ENCODE measurements at places on chromosomes 1 and 21.

GRCh38 chr1:244952940-244953339 is 88.6 kb upstream of the HNRNPU start:
- DNase-seq, result no peak

- peak; percentile 37 for DNase-seq
These were observed 108.9 kb downstream of the CRYAA start for GRCh38 chr21:43277481-43278351.

DNA sequence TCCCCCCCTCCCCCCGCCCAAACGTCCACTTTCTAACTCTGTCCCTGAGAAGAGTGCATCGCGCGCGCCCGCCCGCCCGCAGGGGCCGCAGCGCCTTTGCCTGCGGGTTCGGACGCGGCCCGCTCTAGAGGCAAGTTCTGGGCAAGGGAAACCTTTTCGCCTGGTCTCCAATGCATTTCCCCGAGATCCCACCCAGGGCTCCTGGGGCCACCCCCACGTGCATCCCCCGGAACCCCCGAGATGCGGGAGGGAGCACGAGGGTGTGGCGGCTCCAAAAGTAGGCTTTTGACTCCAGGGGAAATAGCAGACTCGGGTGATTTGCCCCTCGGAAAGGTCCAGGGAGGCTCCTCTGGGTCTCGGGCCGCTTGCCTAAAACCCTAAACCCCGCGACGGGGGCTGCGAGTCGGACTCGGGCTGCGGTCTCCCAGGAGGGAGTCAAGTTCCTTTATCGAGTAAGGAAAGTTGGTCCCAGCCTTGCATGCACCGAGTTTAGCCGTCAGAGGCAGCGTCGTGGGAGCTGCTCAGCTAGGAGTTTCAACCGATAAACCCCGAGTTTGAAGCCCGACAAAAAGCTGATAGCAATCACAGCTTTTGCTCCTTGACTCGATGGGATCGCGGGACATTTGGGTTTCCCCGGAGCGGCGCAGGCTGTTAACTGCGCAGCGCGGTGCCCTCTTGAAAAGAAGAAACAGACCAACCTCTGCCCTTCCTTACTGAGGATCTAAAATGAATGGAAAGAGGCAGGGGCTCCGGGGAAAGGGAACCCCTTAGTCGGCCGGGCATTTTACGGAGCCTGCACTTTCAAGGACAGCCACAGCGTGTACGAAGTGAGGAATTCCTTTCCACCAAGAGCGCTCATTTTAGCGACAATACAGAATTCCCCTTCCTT is 158.1 kb downstream of the RUNX1 start:
- DNase-seq, result no peak

- no peak for DNase-seq
These were observed 25.2 kb downstream of the ACKR1 start for GRCh38 chr1:159229896-159230295.

DNA sequence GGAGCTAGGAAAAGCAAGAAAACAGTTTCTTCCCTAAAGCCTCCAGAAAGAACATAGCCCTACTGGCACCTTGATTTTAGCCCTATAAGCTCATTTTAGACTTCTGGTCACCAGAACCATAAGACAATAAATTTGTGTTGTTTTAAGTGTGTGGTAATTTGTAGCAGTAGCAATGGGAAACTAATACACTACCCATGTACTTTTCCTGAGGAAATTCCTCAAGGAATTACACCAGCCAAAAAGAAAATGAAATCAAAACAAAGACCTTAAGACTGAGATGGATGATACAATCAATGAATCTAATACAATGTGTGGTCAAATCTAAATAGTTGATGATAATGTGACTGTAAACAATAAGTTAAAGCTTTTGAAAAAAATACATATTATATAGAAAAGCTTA is 11.8 kb downstream of the VAMP4 start:
- no peak for DNase-seq

DNA sequence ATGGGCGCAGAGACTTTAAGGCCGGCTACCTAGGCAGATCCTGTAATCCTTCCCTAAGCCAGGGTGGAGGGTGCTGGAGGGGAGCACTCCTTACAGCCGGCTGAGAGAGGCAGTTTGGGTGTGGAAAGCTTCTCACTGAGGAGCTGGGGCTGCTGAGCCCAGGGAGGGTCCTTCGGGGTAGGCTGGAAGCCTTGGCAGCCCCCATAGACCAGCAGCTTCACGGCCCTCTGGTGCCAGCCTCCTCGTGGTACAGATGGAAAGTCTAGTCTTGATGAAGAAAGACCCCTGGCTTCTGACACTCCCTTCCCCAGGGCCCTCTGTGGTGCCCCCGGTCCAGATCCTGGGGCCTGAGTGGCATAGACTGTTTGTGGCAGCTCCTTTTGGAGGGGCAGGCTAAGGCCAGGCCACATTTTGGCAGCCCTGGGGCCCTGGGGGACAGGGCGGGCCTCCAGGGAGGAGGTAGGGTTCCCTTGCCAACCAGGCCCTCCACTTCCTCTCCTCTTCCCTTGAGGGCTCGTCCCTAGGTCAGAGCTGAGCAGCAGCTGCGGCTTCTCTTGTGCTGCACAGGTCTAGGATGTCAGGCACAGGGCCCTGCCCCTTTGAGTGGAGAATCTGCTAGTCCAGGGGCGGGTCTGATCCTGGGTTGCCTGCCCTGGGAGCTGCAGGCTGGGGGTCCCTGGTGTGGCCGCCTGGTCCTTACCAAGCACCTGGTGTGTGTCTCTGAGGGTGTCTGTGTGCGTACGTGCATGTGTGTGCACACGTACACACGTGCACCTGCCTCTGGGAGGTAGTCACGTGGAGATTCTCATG is 4.8 kb downstream of the AMPD2 start:
- DNase-seq, result no peak

DNA sequence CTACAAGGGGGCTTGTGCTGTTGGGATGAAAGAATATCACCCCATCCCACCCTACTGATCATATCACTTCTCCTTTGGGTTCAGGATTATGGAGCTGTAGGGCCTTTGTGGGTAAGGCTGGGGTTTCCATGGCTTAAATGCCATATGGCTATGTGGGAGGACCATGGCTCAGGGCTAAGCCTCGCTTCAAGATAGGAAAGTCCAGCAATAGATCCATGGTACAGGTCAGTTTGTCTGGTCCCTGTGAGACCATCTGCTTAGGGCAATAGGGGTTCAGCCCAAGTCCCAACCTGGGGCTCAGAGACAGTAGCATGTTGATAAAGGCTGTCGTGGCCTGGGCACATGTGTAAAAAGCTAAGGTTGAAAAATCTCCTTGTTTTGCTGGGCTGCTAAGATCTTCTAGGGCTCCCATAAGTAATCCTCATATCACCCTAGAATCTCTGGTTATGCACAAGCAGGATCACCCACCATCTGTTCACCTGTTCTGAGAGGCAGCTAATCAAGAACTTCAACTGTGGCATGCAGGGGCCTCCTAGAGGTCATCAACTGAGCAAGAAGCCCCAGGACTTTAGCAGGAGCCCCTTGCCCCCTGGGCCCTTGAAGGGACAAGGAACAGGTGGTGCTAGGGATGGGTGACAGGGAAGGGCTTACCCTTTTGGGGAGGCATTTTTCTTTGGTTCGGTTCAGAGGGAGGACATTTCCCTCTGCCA is 66.5 kb downstream of the UBE2T start:
- DNase-seq, result no peak

DNA sequence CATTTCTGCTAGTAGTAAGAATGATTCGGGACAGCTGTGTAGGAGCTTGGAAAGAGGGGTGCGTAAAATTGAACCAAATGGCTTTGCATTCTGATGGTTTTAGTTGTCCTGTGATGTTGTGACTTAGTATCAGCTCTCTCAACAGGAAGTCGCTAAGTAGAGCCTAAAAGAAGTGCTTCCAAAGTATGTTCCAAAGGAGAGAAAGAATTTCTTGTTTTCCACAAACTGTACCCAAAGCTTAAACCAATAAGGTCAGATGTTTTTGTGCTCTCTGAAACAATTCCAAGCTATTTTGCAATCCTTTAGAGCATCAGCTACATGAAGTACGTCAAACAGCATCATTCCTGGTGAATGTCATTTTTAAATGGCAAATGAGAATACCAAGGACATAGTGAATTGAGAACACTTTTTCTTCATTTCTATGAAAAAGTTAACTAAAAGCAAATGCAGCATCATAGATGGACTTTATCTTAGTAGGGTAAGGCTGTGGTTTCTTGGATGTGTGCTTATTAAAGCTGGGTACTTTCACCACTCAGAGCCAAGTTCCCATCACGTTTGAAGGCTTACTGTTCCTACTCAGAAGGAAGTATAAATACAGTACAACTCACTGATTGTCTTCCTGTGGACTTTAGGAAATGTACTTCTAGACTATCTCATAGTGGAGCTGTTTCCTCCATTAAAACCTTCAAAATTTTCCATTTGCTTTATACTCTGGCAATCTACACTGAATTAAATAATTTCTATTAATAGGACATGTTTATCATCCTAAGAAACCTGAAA is 148.6 kb downstream of the C1orf21 start:
- no peak for DNase-seq

DNA sequence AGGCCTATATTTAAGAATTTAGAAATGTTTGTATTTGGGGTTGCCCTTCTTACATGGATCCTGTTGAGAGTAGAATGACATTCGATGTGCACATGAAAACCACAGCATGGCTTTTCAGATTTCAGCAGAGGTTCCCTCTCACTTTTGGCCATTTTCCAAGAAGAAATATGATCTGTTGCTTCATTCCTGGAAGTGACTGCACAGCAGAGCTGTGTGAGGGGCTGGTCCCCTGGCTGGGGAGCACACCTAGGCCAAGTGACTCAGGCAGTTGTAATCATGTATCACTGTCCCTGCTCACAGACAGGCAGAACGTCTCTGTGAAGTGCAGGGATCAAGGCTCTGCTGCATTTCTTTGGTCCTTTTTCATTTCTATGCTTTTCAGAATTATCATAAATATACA is 32.3 kb downstream of the AGT start:
- no peak for DNase-seq

- no peak for DNase-seq
These were observed 206.4 kb downstream of the RHOU start for GRCh38 chr1:228941666-228942065.

DNA sequence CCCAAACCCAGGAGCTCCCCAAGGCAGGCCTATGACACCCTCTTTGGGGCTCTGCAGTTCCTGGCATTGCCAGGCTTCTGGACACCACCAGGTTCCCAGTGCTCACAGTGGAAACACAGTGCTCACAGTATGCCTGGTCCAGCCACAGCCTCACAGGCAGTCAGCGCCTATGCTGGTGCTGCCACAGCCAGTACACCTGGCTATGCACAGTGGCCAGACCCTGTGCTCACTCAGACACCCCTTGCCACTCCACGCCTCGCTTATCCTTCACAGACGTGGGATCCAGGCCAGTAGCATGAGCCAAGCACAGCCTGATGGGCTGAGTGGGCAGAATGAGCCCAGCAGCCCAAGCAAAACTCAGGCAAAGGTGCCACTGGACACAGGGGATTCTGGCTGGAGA is 579.2 kb upstream of the ADGRL2 start:
- no peak for DNase-seq

- peak; percentile 40 for DNase-seq
These were observed 106.9 kb upstream of the SERBP1 start for GRCh38 chr1:67536957-67537666.

GRCh38 chr1:9180111-9180819 is 51.4 kb upstream of the GPR157 start:
- DNase-seq, result no peak

DNA sequence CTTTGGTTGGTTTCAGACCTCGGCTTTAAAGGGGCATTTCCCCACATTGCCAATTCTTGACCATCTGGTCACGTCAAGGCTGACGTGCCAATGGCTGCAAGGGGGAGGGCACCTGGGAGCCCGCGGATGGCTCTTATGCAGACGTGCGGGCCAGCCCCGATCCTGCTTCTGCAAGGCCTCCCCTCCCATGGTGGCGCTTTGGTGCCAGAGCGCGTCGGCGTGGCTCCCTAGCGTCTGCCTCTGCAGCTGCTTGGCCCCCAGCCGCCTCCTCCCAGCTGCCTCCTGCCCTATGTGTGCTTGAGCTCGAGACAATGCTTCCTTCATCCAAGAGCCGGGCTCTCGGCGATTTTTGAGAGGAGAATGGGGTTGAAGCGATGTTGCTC is 29.1 kb downstream of the SKI start:
- DNase-seq, result peak; percentile 63

DNA sequence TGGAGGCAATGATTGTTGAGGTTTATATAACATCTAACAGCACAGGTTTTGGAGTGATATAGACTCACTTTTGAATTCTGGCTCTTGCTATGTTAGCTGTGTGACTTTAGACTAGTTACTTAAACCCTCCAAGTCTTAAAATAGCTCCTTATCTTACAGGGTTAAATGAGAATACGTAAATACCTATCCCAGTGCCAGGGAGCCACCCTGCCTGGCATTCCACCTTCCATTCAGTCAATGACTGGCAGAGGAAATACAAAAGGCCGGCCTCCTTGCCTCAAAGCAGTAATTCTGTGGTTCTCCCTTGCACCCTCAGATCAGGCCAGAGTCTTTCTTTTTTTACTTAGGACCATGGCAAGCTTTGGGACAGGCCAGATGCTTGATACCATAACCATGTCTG is 31.8 kb downstream of the DBT start:
- DNase-seq, result no peak

DNA sequence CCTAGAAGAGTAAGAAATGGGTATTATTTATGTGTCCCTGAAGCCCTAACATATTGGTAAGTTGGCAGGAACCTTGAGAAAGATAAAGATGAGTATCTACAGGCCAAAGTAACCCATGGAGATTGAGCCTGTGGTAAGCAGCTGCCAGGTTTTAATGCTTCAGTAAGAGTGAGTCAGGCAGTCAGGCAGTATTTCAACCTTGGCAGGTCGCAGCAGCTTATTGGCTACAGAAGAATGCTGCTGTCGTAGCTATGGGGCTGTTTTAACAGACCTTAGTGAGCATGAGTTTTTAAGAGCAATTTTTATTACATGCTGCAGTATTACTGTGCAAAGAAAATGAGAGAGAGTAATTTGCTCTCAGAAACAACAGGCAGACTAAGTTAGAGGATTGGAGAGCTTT is 10.3 kb upstream of the SLC30A10 start:
- DNase-seq, result no peak

DNA sequence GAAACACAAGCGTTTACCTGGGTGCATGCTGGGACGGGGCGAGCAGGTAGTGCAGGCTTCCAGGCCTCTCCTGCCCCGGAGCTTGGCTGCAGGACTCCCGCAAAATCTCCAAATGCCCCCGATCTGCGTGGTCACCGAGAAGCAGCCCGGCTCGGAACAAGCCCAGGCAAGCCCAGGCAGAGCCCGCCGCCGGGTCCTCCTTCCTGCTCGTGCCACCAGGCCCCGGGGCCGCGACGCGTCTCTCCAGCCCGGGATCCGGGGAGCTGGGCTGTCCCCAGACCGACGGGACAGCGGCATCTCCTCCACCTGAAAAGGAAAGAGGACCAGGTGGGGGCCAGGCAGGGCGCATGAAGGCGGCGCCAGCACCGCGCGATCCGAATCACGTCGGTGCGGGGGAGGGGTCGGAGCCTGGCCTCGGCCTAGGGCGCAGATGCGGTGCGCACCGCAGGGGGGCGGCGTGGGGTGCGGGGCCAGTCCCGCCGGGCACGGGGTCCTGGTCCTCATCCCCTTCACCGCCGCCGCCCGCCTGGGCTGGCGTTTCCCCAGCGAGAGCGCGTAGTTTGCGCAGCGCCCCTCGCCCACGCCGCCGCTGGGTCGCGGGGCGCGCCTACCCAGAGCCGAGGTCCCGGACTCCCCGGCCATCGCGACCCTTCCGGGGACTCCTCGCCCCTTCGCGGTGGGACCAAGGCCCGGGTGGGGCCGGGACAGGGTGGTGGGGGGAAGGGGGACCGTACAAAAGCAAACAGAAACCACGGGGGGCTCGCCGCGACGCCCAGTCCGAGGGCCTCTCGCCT is 52.4 kb upstream of the H6PD start:
- no peak for DNase-seq

GRCh38 chr1:215113776-215114153 is 31.2 kb downstream of the KCNK2 start:
- no peak for DNase-seq
